ENCODE measurements at places on chromosomes 1 and 21. TPM values are rescaled to one million over a fixed set of nuclear protein-coding genes. Genes with fewer than 3 reads are reported as not detected.

Gene ECM1
- total RNA-seq = 2.6 TPM

Gene PRKAA2
- not detected for total RNA-seq

Gene LCE1B
- not detected for total RNA-seq

GRCh38 chr1:164576291-164577271 is 17.6 kb downstream of the PBX1 start:
- H3K27ac ChIP-seq = no peak overlapping the region
- H3K4me3 ChIP-seq = no peak overlapping the region
- no peaks in the 10 kb centered on the region for H3K36me3 ChIP-seq
- no peak for DNase-seq
- H3K27me3 ChIP-seq = no peaks in the 10 kb centered on the region
- no peaks in the 10 kb centered on the region for H3K4me1 ChIP-seq

DNA sequence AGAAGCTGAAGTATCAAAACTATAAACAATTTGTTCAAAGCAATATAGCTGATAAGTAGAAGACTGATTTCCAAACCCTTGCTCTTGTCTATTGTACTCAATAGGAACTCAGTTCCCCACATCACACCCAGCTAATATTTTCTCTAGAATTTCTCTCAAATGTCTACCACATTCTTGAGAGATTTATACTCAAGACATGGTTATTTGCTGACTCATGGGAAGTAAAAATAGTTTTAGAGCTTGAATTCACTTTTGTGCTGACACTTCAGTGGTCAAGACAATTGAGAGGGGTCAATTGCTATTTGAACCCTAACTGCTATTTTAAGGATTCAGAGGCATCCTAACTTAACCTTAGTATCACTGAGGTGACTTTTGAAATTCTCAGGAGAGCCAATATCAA is 99.0 kb downstream of the TNNI3K start:
- no peak overlapping the region for H3K27ac ChIP-seq
- H3K27me3 ChIP-seq = no peaks in the 10 kb centered on the region
- H3K4me1 ChIP-seq = no peaks in the 10 kb centered on the region
- DNase-seq = no peak
- no peak overlapping the region for H3K4me3 ChIP-seq

DNA sequence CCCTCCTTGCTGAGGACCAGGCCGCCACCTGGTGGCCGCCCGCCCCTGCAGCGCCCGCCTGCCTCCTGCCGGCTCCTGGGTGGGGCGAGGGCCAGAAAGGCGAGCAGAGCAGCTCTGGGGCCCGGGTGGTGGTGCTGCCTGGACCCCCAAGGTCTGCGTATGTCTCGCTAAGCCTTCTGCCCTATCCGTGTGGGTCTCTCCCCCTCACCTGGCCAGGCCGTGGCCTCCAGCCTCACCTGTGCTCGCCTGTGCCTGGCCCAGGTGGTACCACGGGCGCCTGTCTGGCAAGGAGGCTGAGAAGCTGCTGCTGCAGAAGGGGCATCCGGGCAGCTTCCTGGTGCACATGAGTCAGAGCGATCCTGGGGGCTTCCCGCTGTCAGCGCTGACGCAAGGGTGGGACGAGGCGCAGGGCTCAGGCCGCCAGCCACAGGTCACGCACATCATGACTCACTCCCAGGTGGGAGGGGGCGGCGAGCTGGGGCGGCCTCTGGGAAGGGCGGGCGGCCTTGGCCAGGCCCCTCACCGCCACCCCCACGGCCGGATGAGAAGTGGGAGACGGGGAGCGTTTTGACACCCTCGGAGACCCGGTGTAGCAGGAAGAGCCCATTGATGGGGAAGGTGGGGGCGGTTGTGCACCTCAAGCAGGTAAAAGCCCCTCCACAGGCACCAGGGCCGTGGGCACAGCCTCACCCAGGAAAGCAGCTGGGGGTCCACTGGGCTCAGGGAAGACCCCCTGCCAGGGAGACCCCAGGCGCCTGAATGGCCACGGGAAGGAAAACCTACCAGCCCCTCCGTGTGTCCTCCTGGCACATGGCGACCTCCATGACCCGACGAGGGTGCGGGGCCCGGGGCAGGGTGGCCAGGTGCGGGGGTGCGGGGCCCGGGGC is 9.9 kb downstream of the RNF223 start:
- peak overlapping the region; percentile 68 for H3K4me3 ChIP-seq
- H3K27me3 ChIP-seq = peaks cover 9% of the 10 kb centered on the region
- no peaks in the 10 kb centered on the region for H3K36me3 ChIP-seq
- H3K27ac ChIP-seq = peak overlapping the region; percentile 48

GRCh38 chr1:13888351-13888986 is 188.5 kb downstream of the PRDM2 start:
- no peak overlapping the region for H3K27ac ChIP-seq
- peaks cover 30% of the 10 kb centered on the region for H3K27me3 ChIP-seq
- DNase-seq = no peak
- no peak overlapping the region for H3K4me3 ChIP-seq
- no peaks in the 10 kb centered on the region for H3K36me3 ChIP-seq

- DNase-seq = no peak
- H3K4me1 ChIP-seq = no peaks in the 10 kb centered on the region
- H3K36me3 ChIP-seq = no peaks in the 10 kb centered on the region
Measured at GRCh38 chr1:87686671-87687070, 358.0 kb downstream of the LMO4 start.

- peak overlapping the region; percentile 77 for H3K4me3 ChIP-seq
- peaks cover 25% of the 10 kb centered on the region for H3K4me1 ChIP-seq
- no peak for DNase-seq
- H3K27me3 ChIP-seq = peaks cover 6% of the 10 kb centered on the region
- H3K36me3 ChIP-seq = peaks cover 3% of the 10 kb centered on the region
Measured at GRCh38 chr1:211606332-211606913, 27.5 kb upstream of the SLC30A1 start.

DNA sequence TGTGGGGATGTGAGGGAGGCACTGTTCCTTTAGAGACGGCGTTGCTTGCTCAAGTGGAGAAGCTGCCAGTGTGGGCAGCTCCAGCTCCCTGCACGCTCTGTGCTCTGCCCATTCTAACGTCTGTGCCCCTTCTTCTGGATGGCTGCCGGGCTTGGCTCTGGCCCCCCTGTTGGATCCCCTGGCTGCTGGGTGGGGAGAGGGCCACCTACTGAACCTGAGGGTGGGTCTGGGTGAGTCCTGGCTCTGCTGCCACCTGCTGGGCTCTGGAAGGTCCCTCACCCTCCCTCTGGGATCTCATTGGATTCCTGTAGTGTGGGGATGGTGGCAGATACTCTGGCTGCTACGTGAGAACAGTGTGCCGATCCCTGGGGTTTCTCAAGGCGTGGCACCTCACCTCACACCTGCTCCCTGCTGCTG is 5.0 kb downstream of the PFKL start:
- peak overlapping the region; percentile 23 for H3K4me3 ChIP-seq
- H3K27ac ChIP-seq = peak overlapping the region; percentile 84
- DNase-seq = no peak
- H3K4me1 ChIP-seq = peaks cover 24% of the 10 kb centered on the region
- H3K36me3 ChIP-seq = peaks cover 11% of the 10 kb centered on the region

DNA sequence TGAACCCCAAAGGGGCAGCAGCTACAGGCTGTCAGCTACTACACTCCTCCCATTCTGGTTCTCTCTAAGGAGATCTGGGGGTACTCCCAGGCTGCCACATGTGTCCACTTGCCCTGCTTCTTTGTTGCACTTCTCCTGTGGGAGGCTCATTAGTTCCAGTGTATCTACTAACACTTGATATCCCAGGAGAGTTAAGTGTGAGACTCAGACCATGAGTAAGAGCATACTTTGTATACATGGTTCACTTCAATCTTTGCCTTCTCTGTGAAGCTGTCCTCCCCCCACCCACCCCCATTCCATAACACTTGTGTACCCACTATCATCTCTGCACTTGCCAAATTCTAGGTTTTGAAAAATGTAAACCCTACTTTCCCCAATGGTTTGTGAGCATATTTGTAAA is 34.9 kb upstream of the GADD45A start:
- H3K27ac ChIP-seq = no peak overlapping the region
- no peak overlapping the region for H3K4me3 ChIP-seq
- H3K27me3 ChIP-seq = peaks cover 15% of the 10 kb centered on the region
- H3K36me3 ChIP-seq = no peaks in the 10 kb centered on the region

DNA sequence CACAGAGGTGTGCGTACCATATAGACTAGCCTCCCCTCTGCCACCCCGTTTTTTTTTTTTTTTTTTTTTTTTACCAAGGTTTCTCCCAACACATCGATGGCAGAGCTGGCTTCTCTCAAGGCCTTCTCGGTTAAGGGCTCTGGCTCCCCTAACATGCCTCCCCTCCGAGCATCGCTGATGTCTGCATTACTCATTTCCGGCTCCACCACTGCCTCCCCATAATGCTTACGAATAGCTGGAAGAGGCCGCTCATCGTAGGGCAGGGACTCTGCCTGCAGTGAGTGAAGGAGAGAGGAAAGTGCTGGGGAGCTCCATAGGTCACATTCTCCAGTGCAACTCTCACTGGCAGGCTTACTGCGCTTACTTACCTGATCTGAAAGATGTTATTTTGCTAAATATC is 20.6 kb downstream of the CEP104 start:
- H3K4me1 ChIP-seq = no peaks in the 10 kb centered on the region
- no peaks in the 10 kb centered on the region for H3K27me3 ChIP-seq
- H3K36me3 ChIP-seq = peaks cover 59% of the 10 kb centered on the region
- H3K27ac ChIP-seq = no peak overlapping the region
- no peak overlapping the region for H3K4me3 ChIP-seq

DNA sequence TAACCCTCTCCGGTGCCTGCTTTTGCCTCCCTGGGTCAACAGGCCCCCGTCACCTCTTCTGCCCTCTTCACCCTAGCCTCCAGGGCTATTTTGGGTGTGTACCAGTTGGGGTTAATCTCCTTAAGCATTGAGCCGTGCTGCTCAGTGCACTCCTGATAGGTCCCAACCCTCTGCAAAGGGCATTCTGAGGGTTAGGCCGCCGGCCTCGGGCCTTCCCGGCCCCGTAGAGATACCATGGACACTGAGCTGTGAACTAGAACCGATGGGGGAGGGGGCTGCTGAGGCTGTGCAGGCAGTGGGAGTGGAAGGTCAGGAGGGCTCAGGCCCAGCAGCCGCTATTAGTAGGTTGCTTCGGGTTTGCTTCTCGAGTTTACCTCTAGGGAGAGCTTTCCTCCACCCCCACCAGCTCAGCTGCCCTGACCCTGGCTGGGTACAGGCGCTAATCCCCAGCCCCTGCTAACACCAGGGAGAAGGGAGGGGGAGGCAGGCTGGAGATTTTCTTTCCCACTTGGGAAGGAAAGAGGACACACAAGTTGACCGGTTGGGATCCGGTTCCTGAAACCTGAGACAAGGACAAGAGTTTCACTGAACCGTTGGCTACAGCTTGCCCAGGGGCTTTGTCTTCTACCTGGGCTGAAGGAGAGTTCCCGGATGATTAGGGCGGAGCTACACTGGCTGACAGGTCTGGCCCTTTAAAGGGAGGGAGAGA is 4.8 kb downstream of the LMOD1 start:
- H3K36me3 ChIP-seq = no peaks in the 10 kb centered on the region
- no peak for DNase-seq
- no peak overlapping the region for H3K27ac ChIP-seq
- peaks cover 3% of the 10 kb centered on the region for H3K4me1 ChIP-seq

DNA sequence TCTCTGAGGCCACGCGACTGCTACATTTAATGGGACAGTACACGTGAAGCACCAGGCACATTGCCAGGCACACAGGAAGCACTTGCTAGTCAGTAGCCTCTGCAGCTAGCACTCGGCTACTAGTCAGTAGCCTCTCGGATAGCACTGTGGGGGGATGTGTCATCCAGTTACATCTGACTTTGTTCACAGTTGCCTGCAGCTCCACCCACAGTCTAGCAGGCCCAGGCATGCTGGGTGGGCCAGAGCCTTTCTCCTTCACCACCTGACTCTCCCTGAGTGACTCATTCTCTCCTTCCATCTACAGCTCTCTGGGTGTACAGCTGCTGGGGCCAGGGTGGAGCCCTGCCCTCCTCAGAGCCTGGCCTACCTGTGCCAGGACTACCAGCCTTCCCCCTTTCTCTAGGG is 51.5 kb downstream of the PTPRF start:
- no peaks in the 10 kb centered on the region for H3K27me3 ChIP-seq
- peak overlapping the region; percentile 64 for H3K27ac ChIP-seq
- no peaks in the 10 kb centered on the region for H3K4me1 ChIP-seq
- H3K36me3 ChIP-seq = no peaks in the 10 kb centered on the region

GRCh38 chr1:6805004-6805416 is 19.8 kb downstream of the CAMTA1 start:
- H3K4me1 ChIP-seq = peaks cover 13% of the 10 kb centered on the region
- no peak overlapping the region for H3K27ac ChIP-seq
- no peak overlapping the region for H3K4me3 ChIP-seq

DNA sequence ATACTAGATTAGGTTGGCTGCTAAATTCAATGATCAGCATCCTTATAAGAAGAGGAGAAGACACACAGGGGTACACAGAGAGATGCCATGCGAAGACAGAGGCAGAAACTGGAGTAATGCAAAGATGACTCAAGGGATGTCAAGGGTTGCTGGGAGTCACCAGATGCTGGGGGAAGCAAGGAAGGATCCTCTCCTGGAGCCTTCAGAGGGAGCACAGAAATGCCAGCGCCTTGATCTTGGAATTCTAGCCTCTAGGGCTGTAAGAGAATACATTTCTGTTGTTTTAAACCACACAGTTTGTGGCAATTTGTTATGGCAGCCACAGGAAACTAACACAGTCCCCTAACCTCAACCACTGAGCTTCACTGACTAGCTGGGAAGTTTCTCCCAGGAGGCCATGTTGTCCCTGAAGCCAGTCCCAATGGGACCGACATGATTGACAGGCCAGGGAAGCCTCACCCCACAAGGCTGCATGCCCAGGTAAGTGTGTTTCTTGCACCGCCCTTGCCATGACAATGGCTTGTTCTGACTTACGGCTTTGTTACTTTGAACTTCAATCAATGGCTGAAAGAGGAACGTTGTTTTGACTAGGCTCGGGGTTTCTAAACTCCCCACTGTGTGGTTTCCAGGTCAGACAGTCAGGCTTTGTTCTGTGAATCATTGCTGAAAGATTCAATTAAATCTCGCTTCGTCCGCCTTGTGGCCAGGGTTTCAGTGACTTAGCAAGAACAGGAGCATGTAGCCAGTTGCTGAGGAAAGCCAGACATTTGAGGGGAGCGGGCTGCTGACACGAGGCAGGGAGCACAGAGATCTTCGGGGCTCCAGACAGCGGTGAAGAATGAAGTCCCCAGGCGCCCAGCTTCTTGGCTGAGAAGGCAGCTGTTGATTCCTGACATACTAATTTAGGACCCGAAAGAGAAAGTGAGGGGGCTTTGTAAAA is 62.3 kb downstream of the RUNX1 start:
- peak; percentile 70 for DNase-seq
- H3K27ac ChIP-seq = peak overlapping the region; percentile 97
- H3K36me3 ChIP-seq = peaks cover 30% of the 10 kb centered on the region
- H3K4me3 ChIP-seq = peak overlapping the region; percentile 62

GRCh38 chr21:39686646-39687468 is 58.1 kb upstream of the IGSF5 start:
- DNase-seq = no peak
- no peaks in the 10 kb centered on the region for H3K27me3 ChIP-seq
- no peaks in the 10 kb centered on the region for H3K36me3 ChIP-seq
- no peak overlapping the region for H3K27ac ChIP-seq
- no peak overlapping the region for H3K4me3 ChIP-seq
- H3K4me1 ChIP-seq = no peaks in the 10 kb centered on the region

- H3K36me3 ChIP-seq = no peaks in the 10 kb centered on the region
- H3K4me1 ChIP-seq = no peaks in the 10 kb centered on the region
- peaks cover 3% of the 10 kb centered on the region for H3K27me3 ChIP-seq
- no peak overlapping the region for H3K27ac ChIP-seq
Measured at GRCh38 chr1:10899490-10900250, 103.2 kb upstream of the CASZ1 start.
